ENCODE measurements at places on chromosomes 11 and 22.

GRCh38 chr11:36130401-36130800 lies 158.8 kb downstream of the COMMD9 start:
- DNase-seq = no peak

- DNase-seq = no peak
These were observed 536.0 kb downstream of the TMEM135 start for GRCh38 chr11:87573708-87574107.

GRCh38 chr11:4619514-4619913 lies 11.5 kb upstream of the TRIM68 start:
- no peak for DNase-seq

GRCh38 chr11:100715165-100715761 lies 28.2 kb downstream of the ARHGAP42 start:
- DNase-seq = no peak

DNA sequence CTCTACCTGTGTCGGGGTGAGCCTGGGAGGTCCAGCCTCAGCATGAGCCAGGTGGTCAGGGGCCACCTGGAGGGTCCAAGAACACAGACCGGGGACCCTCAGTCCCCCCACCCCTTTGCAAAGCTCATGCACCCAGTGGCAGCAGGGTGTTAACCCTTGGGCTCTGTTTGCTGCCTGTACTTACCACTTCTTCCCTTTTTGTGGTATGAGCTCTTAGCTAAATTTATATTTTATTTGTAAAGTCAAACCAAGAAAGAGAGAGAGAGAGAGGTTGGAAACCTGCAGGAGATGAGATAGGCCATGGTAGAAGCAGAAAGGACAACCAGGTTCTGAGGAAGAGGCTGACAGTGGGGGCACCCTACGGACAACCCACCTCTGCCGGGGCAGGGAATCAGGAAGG lies 29.9 kb downstream of the IL10RA start:
- no peak for DNase-seq
